Left ventricle myocardium inferior (tissue), 1 donor: ENCODE measurements at places on chromosomes 11 and 22.

DNA sequence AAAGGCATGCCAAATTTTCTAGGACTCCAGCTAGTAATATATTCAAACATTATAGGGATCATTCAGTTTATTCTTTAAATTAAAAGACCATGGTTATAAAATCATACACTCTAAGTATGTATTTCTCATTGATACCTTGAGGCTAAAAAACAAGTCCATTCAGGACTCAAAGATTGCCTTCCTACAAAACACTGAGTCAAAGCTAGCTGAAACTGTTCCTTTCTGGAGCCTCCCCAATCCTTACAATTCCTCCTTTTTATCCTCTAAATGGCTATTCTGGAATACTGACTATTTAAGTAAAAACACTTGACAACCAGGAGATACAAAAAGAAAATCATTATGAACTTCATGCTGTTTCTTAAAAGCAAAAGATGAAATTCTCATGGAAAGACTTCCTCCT, 4.9 kb upstream of the TTLL12 start:
- no peak for DNase-seq

DNA sequence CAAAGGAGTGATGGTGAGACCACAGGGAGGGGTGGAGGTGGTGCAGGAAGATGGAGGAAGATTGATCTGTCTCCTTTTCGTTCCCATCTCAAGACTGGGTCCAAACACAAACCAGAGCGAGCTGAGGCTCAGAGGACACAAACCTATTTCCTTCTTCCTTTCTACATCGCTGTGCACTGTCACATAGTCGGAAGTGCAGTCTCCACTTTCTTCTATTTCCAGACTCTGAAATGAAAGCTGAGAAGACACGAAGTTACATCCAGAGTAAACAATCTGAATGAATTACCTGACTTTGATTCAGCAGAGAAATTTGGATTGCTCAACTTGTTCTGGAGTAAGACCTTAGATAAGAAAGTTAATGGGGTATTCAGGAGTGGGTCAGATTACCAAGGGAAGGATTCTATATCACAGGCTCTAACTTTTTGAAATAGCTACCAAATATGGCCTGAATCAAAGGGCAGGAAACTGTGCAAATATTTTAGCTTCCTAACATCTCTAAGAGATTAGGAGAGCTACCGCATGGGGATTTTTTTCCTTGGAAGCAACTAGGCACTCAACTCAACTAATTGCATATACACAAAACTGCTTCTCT, 14.4 kb downstream of the OVCH2 start:
- DNase-seq, result no peak

DNA sequence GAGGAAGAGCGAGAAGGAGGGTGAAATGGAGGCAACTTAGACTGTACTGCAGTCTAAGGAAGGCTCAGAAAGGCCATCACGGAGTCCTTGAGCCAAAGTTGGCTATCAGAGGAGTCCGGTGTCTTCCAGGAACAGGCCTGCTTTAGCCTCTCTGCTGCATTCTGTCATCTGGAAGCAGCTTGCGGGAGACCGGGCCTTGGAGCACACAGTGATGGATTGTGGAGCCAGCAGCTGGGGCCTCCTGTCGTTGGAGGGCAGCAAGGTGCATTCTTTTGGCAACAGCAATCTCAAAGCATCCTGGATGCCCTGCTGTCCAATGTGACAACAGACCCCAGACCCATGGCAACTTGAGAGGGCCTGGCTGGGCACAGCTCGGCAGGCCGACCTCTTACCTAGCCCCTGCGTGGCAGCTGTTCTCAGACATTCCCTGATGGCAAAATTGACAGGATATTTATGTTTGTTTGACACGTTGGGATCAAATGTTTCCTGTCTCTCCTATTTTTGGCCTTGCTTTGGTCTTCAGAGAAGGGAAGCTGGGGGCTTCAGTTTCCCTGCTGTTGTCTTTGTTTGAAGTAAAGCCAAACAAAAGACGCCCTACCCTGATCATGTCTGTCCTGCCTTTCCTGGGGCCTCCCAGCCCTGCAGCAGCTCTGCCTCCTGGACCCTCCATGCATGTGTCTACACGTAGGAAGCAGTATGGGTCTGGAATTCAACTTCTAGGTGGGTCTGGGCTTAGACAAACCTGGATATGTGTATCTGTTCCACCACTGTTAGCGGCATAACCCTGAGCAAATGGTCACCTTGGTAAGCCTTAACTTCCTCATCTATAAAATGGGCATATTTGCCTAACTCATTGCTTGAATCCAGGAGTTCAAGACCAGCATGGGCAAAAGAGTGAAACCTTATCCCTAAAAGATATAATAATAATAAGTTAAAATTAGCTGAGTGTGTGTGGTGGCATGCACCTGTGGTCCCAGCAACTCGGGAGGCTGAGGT, 43.9 kb upstream of the LMO2 start:
- no peak for DNase-seq

GRCh38 chr11:10450462-10451425, 4.3 kb upstream of the AMPD3 start:
- DNase-seq, result peak; percentile 33

- no peak for DNase-seq
Observed at GRCh38 chr11:11567936-11568650, 53.7 kb downstream of the GALNT18 start.

DNA sequence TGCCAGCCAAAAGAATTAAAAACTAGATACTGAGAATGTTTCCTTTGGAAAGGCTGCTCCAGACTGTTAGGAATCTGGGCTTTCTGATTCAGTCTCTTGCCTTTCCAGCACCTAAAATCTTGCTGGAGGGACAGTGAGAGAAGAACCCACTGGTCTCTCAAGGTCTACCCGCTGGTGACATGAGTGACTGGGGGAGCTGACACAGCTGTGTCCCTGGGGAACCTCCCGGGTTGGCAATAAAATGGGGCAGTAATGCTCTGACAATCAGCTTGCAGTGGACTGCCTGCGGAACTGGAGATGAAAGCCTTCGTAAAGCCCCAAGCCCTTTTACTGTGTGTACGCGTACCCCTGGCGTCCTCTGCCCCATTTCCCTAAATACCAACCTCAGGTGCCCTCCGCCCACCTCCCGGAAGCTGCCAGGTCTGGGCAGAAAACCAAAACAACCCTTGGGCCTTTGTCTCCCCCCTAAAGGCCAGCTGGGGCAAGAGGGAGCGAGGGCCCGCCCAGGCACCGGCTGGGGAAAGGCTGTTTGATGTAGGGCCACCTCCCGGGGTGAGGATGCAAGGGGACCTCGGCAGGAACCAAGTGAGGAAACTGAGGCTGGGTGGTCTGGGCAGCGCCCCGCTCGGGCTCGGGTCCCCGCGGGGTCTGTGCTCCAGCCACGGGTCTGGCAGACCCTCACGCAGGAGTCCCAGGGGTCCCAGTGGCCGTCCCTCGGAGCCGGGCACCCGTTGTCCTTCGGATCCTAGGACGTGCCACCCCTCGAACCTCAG, 741 bp downstream of the CARS1 start:
- DNase-seq, result no peak
